ENCODE measurements at places on chromosomes 4 and X.

- no peak for DNase-seq
These were observed 46.6 kb upstream of the SHISA3 start for GRCh38 chr4:42350611-42351182.

- DNase-seq, result no peak
These were observed 78.7 kb downstream of the GALNT7 start for GRCh38 chr4:173247321-173247720.

DNA sequence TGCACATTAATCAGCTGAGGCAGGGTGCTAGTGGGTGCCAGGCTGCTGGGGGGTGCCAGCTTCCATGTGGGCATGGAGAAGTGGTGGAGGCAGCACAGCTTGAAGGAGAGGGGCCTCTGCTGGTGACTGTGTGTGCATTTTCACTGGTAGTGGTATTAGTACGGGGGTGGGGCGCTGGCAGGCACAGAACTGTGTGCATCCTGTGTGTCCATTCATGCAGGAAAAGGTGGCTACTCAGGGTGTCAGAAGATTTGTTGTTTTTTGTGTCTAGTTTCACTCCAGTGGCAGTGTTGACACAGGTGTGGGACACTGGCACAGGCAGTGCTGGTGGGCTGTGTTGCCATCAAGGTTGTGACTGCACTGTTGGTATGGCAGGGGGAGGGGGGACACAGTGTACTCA, 1303.6 kb downstream of the FAM133A start:
- DNase-seq, result no peak

DNA sequence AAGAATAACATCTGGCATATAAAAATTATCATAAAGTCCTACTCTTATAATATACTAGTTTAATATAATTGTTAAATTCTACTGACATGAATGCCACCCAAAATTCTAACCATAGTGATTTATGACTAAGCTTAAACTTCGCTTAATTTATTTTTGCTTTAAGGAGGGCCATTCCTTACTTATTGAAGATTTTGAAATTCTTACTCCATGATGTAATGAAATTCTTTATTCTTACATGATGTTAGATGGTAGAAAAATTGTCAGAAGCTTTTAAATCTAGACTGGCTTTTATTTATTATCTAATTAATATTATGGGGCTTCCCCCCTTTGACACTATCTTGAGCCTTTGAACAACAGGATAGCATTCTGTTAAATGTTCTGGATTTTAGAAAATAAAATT, 19.5 kb upstream of the SUPT20HL2 start:
- DNase-seq, result no peak

- DNase-seq, result no peak
These were observed 161.1 kb upstream of the NDST4 start for GRCh38 chr4:115274545-115274944.

- no peak for DNase-seq
These were observed 439.1 kb downstream of the INPP4B start for GRCh38 chr4:142406917-142407501.

All from stimulated activated CD8-positive, alpha-beta memory T cell treated with anti-CD3 and anti-CD28 coated beads, Interleukin-15, amount 100 ng/mL, for 24 hours (primary cell).